ENCODE measurements at places on chromosomes 4 and X.

GRCh38 chr4:114599231-114599902 lies 760 bp downstream of the UGT8 start:
- no peak for DNase-seq

DNA sequence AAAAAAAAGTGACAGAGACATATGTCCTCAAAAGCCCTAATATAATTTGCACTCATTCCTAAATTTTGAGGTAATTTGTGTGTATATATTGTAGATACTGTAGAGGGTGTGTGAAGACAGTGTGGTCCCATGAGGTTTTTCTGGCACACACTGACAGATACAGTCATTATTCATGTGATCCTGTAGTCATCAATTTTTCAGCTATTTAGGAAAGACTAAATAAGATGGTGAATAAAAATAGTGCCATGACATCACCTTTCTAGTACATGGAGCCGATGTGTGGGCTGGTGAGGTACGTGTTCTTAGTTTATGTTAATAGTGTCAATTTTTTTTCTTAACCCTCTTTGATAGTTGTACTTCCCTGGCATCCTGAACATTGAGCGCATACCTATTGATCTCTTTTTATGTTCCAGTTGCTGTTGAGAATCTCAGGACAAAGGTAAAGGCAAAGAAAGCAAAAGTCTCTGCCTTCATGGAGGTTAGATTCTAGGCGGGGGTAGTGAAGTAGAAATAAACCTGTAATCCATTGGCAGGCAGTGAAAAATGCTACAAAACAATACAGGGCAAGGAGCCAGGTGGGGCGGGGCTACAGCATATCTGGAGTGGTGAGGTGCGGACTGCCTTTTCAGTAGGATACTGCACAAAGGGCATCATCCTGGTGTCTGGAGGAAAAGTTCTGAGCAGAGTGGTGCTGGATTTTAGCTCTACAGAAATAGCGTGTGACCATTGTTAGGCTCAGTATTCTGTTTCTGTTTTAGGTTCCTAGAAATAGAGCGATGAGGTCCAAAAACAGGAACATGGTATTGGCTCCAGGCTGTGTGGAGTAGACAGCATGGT lies 93.8 kb downstream of the ARHGAP10 start:
- no peak for DNase-seq

DNA sequence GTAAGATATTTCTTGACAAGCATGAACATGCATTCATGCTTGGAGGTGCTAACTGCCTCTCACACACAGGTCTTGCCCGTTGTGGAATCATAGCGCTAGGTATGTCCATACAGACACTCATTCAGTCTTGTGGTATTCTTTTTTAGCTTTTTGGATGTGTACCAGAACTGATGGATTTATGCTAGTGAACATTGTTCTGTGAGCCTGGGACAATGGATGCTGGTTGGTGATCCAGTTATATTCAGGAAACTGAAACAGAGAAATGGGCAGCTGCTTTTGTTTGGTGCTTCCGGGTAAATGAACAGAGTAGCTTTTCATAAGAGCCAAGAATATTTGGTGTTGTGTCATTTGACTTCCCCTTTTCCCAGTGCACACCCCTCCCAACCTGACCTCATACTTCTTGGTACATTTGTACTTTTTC lies 78.9 kb upstream of the SLC4A4 start:
- no peak for DNase-seq

DNA sequence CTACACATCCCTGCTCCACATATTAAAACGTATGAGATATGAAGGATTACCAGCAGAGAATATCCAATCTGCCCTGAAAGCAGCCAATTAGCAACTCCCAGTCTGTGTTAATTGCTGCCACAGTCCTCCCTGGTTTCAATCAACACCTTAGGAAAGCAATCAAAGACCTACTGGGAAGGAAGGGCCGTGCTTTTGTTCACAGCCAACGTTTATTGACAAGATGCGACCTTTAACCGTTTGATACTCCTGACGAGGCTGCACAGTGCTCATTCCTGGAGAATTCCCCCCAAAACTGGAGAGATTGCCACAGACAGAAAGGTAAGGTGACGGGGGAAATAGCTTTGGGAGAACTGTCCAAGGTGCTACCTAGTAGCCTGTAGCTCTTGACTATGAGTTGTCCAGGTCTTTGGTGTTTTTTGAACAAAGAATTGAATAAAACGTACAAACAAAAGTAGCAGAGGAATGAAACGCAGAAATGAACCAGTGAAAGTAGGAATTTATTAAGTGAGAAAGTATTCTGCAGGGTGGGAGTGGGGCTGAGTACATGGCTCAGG lies 596.5 kb downstream of the NLGN4X start:
- no peak for DNase-seq

DNA sequence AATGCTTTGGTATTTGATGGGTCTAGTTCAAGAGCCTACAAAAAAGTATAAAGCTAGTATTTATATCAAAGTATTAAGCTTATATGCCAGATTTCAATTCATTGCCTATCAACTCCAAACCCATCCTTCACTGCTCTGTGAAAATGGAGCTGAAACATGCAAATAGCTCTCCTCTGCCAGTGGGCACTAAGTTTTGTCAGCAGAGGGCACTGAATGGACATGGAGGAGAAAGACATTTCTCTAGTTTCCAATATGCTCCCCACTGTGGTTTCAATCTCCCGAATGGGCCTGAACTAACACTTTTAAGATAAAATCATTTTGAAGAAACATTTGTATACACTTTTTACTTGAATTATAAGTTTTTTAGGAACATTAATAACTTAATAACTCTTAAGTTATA lies 12.4 kb downstream of the PPID start:
- no peak for DNase-seq

- no peak for DNase-seq
These were observed 174.8 kb upstream of the KLF3 start for GRCh38 chr4:38489011-38489861.

GRCh38 chrX:95622200-95622599 lies 1062.4 kb upstream of the DIAPH2 start:
- no peak for DNase-seq

- DNase-seq: no peak
These were observed 9.0 kb downstream of the FBXO8 start for GRCh38 chr4:174274436-174274835.

DNA sequence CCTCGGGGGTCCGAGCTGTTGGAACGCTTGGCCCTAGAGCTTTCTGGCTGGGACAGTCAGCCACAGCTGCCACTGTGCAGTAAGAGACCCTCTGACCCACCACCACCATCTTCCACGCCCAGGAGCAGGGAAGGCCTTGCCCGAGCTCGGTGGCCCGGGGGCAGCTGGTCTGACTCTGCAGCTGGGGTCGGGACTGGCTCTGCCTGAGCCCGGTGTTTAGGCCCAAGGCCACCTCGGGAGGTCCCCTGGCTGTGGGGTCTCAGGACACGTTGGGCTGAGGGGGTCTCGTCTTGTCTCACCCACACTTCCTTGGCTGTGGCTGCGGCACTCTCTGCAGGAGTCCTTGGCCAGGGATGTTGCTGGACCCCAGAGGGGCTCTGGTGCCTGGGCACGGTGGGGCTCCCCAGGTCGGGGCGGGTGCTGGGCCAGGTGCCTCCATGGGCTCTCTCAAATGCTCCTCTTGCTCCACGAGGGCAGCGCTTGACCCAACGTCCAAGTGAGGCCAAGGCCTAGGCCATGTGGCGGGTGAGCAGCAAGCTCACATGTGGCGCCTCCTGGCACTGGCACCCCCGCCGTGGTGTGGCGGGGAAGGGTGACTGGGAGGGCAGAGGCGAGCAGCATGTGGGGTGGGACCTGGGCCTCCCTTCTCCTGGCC lies 22.9 kb downstream of the DOK7 start:
- no peak for DNase-seq

- DNase-seq: no peak
These were observed 32.6 kb downstream of the DOCK11 start for GRCh38 chrX:118528071-118528737.

DNA sequence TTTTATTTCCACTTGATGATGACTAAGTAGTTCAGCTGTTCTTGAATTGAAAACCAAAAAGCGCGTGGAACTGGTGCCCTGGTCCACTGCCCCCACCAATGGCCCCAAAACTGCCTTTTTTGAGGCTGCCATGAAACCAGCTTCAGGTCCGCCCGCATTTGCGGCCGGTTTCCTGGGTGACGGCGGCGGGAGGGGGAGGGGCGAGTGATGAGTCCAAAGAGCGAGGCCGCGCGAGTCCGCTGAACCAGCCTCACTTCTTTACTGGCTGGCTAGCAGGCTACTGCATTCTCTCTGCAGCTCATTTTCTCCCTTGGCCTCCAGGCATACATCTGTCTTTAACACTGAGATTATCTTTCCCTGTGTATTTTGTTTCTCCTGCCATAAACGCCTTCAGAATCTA lies 72.9 kb upstream of the FABP2 start:
- DNase-seq: no peak

DNA sequence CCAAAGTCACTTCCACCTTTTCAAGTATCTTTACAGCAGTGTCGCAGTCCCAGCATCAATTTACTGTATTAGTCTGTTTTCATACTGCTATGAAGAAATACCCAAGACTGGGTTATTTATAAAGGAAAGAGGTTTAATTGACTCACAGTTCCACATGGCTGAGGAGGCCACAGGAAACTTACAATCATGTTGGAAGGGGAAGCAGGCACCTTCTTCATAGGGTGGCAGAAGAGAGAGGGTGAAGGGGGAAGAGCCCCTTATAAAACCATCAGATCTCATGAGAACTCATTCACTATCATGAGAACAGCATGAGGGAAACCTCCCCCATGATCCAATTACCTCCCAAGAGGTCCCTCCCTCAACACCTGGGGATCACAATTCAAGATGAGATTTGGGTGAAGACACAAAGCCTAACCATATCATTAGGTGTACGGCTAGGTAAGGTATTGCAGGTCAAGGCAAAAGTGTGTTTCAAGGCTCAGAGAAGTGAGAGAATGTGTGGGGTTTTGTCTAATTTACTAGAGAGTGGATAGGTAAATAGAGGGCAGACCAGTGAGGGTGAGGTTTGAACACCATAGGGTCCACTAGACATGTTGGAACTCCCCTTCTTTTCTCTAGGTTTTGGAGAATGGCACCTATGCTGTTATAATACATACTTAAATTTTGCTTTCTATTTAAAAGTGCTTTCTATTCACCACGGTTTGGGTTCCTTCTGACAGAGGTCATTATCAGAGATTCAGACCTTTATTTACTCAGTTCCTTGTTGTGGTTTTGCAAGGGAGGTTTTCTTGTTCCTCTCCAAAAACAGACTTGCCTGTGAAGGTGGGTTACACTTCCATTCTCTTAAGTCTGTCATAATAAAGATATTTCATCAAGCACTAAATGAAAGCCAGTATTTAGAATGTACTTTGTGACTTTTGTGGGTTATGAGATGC lies 186.6 kb downstream of the CPEB2 start:
- DNase-seq: no peak

Data from fibroblast of skin of left biceps (primary cell).